Renal pelvis (tissue), 12 donors: ENCODE measurements at places on chromosomes 4 and X.

GRCh38 chrX:109733613-109734083 is 591 bp upstream of the ACSL4 start:
- DNase-seq, result no peak

GRCh38 chrX:112849016-112849415 is 8.4 kb upstream of the AMOT start:
- DNase-seq, result no peak

- no peak for DNase-seq
Observed at GRCh38 chrX:17375637-17376430, 834 bp downstream of the NHS start.

GRCh38 chrX:11267425-11267824 is 25.8 kb upstream of the AMELX start:
- no peak for DNase-seq

DNA sequence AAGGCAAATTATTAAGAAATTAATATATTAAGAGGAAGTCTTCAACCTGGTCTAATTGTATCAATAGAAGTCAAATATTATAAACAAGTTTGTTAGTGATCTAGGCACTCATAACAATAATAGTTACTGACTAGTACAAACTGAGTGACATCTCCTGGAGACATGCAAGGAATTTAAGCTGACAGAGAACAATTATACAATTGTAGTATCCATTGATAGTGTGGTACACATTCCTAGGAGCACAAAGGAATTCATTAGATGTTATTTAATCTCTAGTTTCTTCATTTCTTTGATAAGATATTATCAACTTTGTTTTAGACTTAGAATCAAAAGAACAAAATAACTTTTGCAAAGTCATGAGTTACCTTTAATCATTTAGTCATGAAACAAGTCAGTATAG is 1048.6 kb downstream of the PCDH7 start:
- no peak for DNase-seq

GRCh38 chrX:2262668-2263055 is 238.1 kb downstream of the DHRSX start:
- DNase-seq, result no peak

GRCh38 chr4:185229021-185229818 is 19.8 kb downstream of the SNX25 start:
- no peak for DNase-seq

GRCh38 chrX:118178450-118178849 is 61.8 kb upstream of the KLHL13 start:
- DNase-seq, result no peak

GRCh38 chrX:128901018-128901417 is 622.3 kb downstream of the SMARCA1 start:
- no peak for DNase-seq

GRCh38 chrX:84219551-84219950 is 31.6 kb upstream of the RPS6KA6 start:
- DNase-seq, result no peak

GRCh38 chrX:112868586-112868985 is 28.0 kb upstream of the AMOT start:
- no peak for DNase-seq

GRCh38 chr4:138405934-138406567 is 163.9 kb upstream of the SLC7A11 start:
- DNase-seq, result no peak

DNA sequence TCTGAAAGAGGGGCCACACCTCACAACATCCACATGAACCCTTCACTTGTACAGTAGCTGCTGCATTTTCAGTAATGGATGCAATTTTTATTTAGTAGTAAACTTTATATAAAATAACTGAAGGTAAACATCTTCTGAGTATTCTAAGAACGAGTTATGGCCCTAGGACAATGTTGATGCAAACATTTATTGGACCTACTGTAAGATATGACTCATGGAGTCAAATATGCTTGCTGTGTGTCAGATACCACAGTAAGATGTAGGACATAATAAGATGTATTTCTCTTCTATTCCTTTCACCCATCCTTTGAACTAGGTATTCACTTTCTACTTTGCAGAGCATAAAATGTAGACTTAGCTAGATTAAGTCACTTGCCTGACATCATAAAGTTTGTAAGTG is 87.6 kb downstream of the TEX13C start:
- no peak for DNase-seq

DNA sequence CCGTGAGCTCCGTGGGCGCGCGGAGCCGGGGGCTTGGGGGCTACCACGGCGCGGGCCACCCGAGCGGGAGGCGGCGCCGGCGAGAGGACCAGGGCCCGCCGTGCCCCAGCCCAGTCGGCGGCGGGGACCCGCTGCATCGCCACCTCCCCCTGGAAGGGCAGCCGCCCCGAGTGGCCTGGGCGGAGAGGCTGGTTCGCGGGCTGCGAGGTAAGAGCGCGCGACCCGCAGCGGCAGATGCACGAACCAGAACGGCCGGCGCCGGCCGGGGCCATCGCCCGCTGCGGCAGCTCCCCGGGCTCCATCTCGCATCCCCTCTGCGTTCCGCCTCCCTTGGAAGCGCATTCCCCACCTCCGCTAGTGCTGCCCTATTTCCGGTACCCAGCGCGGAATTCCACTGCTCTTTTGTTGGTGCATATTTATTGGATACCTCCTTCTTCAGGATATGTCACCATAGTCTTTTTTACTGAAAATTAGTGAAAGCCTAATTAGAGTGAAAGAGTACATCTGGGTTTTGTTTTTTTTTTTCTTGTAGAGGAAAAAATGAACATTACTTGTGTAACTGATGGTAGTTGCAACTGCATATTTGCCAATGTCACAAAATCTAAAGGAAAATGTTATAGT is 797 bp downstream of the PKD2 start:
- peak; percentile 48 for DNase-seq

- no peak for DNase-seq
Observed at GRCh38 chr4:2008671-2008920, 178 bp downstream of the NELFA start.

DNA sequence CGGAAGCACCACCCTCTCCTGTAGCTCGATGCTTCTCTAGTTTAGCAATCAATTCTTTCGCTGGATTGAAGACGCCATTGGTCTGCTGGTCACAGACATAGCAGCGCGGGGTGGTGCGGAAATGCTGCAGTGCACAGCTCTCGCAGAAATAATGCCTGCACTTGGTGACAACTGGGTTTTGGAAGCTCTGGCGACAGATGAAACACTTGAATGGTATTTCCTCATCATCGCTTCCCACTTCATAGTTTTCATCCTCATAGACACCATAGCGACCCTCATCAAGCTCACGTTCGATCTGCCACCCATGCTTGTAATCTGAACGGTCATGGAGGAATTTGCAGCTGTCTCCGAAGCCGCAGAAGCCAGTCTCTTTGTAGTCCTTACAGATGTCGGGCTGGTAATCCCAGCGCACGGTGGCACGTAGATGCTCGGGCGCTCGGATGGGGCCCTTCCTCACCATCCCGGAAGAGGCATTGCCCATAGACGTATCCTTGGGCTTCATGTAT is 854 bp downstream of the RNF113A start:
- DNase-seq, result no peak

GRCh38 chrX:151737494-151737893 is 2.9 kb downstream of the CNGA2 start:
- DNase-seq, result no peak

DNA sequence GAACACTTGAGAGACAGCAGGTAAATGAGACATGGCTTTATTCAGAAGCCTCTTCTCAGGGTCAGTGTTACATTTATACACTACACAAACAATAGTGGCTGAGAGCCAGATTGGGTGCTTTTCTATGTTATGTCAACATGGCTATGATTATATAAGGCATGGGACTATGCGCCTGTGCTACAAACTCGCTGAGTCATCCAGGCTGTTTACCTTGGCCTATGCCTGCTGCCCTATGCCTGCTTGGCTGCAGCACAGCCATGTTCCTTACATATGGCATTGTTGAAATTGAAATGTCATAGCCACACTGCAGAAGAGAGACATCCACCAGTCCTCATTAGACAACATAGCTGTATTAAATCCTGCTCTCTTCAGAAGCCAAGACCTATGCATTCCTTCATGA is 236.3 kb upstream of the NWD2 start:
- DNase-seq, result no peak

DNA sequence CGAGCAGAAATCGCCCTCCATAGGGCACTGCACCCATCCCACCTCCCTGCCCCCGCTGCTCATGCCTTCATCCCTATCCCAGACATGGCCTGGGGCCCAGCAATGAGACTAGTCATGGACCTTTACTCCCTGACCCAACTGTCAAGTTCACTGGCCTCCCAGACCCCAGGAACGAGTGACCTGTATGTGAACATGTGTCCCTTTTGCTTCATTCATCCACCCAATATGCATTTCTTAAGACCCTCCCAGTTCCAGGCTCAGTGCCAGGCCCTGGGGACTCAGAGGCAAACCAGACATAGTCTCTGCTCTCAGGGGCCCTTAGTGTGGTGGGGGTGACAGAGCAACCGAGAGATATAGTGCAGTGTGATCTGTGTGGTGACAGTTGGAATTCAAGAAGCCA is 67.0 kb downstream of the EFNB1 start:
- DNase-seq, result no peak

DNA sequence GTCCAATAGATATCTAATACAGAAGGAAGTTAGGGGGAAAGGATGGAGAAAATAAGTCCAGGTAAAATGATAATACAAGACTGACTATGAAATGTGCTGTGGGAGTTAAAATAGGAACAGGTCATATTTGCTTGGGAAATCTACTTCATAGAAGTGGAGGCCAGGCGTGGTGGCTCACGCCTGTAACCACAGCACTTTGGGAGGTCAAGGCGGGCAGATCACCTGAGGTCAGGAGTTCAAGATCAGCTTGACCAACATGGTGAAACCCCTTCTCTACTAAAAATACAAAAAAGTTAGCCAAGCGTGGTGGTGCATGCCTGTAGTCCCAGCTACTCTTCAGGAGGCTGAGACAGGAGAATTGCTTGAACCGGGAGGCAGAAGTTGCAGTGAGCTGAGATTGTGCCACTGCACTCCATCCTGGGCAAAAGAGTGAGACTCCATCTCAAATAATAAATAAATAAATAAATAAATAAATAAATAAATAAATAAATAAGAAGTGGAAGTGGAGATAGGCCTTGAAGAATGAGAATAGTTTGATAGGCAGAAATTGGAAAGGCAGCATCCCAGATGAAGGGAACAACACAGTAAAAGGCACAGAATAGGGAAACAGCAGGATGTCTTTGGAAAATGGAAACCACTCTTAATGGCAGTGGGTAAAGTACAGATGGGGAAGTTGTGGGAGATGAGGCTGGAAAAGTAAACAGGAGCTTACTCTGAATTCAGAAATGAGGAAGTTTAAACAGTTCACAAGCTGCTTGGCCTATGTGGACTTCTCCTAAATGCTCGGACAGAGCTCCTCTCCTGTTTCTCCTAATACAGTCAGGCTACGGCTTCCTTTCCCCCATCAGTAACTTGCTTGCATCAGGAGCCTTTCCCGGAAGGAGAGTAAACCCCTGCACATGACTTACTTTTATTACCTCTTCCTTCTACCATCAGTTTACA is 15.1 kb upstream of the GK start:
- no peak for DNase-seq

DNA sequence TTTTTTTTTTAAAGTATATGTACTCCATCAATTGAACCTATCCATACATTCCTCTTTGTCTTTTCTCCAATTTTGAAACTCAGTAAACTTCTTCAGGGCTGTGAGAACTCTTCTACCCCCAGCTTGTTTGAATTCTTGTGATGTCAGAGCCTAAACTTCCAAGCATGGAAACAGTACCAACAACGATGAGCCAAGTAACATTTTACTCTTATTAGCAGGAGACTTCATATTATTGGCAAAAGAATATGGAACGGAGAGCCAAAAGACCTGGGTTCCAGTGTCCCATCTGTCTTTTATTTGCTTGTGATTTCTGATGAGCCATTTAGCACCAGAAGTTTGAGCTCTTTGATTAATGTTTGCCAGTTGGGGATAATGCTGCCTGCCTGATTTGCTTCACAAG is 5.3 kb downstream of the DIAPH2 start:
- no peak for DNase-seq

- DNase-seq, result no peak
Observed at GRCh38 chr4:153535772-153536513, 69.8 kb downstream of the TMEM131L start.

DNA sequence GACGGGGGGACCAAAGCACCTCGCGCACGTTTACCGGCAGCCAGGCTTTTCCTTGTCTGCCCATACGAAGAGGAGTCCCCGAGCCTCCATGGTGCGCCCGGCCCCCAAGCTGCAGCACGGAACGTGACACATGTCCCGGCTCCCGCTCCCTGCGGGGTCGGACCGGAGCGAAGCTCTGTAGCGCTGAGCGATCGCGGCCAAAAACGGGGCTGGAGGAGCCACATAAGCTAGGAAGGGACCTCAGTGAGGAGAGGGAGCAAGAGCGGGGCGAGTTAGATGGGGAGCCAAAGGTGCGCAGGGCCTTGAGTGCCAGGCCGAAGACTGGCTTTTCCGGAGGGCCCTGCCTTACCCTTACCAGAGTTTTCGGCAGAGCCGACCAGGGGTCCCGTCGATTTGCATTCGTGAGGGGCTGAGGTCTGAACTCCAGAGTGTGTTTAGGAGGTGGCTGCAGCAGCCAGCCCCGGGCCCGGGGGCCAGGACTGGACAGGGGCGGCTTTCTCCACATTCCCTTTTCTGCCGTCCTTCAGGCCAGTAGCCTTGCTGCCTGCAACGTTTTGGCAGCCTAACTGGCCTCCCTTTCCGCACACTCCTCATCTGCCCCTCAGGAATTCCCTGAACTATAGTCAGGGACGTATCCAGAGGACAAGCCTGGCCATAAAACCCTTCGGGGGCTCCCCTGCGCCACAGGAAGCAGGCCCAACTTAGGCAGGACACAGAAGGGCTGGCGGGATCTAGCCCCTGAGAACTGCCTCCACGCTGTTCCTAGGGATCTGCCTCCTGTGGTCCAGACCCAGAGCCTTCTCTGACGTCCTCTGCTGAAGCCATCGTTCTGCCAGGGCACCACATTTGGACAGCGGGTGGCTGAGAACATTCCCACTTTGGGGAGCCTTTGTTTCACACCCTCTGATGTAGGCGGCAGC is 689 bp downstream of the SSR4 start:
- DNase-seq, result no peak

DNA sequence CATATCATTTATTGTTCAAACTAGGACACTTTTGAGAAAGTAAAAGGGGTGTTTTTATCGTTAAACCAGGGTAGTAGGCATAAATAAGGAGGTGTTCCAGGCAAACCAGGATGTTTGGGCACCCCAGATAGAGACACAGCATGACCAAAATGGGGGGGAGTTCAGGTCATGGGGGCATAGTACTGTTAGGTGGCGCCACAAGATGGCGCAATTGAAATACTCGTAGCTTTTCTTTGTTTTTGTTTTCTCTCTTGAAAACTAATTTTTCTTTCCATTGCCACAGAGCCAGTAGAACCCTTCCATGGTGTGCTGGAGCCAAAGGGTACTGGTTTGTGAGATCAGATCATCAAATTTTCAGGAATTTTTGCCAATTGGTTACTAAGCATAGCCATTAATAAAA is 283.4 kb downstream of the BCOR start:
- no peak for DNase-seq

- DNase-seq, result no peak
Observed at GRCh38 chr4:75429208-75429607, 85.0 kb downstream of the RCHY1 start.

- DNase-seq, result peak; percentile 49
Observed at GRCh38 chr4:145935253-145936141, 3.1 kb downstream of the ZNF827 start.

- DNase-seq, result no peak
Observed at GRCh38 chr4:140250989-140251552, 97.1 kb upstream of the MAML3 start.
